8988T (cell line): ENCODE measurements at places on chromosomes 2 and 18.

DNA sequence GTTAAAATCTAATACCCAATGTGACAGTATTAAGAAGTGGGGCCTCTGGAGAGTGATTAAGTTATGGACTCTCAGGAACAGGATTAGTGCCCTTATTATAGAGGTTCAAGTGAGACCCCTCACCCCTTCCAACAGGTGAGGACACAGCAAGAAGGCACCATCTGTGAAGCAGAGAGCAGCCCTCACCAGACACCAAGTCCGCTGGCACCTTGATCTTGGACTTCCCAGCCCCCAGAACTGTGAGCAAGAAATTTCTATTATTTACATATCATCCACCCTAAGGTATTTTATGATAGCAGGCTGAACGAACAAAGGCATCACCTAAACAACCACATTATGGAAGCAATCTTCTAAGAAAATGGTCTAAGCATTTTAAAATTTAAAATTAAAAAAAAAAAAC, 59.0 kb downstream of the HDAC4 start:
- DNase-seq, result no peak

- DNase-seq, result no peak
Observed at GRCh38 chr2:136131484-136131960, 13.6 kb upstream of the CXCR4 start.

GRCh38 chr2:97966545-97967215, 29.1 kb downstream of the TMEM131 start:
- no peak for DNase-seq

DNA sequence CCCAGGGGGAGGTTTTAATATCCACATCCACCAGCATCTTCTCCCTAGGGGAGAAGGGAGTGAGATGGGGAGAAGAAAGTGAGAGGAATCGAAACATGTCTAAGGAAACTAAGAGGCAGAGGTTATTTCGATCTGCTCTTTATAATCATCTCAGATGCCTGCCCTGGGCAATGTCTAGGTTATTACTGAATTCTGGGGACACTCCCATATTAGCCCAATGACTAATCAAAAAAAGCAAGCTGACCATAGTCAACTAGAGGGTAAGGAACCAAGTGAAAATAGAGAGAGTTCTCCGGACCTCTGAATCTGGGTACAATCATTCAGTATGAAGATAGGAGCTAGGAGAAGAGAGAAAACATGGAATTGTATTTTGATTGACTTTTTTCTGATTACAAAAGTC, 56.7 kb upstream of the EML4 start:
- DNase-seq, result no peak

GRCh38 chr18:80196528-80197320, 50.6 kb downstream of the PARD6G start:
- no peak for DNase-seq

DNA sequence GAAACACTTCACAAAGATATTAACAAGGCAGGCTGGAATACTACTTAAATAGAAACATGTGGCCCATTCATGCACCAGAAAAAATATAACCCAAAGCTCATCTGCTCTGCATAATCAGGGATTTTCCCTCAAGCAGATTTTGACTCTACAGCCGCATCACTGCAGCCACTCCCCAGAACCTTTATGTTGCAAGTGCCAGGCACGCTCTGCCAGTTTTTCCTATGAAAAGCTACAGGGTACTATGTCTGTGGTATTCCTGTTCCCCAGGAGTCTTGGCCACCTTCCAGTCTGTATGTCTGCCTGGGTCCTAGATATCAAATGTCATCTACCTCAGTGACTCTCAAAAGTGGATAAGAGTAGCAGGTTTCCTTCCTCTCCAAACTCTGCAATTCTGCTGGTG, 3.8 kb downstream of the COA5 start:
- DNase-seq, result no peak

- no peak for DNase-seq
Observed at GRCh38 chr2:149488706-149489440, 98.7 kb downstream of the MMADHC start.

GRCh38 chr2:40488927-40489677, 37.2 kb upstream of the SLC8A1 start:
- no peak for DNase-seq

DNA sequence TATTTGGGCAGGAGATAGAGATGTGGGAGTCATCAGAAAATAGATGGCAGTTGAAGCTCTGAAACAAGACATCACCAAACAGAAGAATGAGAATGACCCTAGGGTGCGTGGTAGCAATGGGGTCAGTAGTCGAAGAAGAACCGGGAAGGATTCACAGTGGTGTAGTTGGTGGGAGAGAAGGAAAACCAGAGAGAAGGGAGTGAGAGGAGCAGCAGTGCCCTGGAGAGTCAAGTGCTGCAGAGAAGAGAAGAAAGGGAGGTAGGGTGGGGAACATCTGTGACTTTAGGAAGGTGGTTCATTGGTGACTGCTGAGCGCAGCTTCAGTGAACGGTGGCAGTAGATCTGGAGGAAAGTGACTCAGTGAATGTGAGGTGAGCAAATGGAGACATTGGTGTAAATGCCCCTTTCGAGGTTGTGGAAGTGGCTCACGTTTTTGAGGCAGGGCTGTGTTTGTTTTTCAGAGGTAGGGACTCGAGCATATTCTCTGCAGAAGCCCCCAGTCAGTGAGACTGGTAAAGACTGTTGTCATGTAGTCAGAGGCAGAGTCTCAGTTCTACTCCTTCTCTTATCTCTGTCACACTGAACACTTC, 36.4 kb downstream of the CDC42EP3 start:
- no peak for DNase-seq

DNA sequence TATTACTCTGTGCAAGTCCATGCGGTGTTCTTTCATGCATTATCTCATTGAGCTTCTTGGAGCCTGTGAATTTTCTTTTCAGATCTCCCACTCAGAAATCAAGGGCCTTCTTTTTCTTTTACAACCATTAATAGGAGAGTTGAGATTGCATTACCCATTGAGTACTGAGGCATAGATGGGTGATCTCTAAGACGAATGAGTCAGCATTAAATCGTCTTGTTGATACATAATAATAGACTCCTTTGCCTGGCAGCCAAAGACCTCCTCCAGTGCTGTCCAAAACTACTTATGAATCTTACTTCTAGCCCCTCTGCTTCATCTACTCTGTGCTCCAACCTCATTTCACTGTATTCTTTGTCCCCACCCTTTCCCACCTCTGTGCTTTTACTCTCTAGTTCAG, 180.5 kb downstream of the AGPS start:
- no peak for DNase-seq

DNA sequence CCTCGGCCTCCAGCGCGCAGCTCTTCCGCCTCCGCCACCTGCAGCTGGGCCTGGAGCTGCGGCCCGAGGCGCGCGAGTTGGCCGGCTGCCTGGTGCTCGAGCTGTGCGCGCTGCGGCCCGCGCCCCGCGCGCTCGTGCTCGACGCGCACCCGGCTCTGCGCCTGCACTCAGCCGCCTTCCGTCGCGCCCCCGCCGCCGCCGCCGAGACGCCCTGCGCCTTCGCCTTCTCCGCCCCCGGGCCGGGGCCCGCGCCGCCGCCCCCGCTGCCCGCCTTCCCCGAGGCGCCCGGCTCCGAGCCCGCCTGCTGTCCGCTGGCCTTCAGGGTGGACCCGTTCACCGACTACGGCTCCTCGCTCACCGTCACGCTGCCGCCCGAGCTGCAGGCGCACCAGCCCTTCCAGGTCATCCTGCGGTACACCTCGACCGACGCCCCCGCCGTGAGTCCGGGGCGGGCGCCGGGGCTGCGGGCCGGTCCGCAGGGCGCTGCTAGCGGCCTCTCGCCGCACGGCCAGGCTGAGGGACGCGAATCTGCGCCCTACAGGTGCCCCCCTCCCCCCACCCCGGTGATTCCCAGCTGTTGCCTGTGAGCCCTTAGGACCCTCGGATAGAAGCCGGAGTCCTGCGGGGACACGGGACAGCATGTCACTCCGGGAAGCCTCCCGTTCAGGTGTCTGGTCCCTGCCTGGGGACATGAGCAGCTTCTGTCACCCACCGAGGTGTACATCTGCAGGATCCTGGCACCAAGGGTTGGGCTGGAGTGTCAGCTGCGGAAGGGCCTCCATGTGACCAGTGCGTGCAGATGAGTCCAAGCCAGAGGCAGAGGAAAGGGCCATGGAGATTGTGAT, 616 bp downstream of the RNPEPL1 start:
- DNase-seq, result no peak

GRCh38 chr18:22608847-22609246, 191.1 kb upstream of the CTAGE1 start:
- no peak for DNase-seq

DNA sequence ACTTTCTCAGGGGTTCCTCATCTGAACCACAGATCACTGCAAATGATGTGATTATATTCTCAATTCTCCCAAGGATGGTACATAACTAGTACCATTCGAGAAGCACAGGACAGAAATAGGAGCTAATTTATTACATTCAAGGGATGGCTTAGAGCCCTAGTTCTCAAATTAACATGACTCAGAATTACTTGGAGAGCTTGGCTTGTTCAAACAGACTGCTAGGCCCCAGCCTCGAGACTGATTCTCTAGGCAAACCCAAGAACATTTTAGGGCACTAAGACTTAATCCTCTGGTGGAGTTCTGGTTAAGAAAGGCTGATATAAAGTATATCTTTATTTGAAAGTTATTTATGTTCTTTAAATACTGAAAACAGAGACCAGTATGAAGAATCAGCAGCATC, 35.8 kb downstream of the HIBCH start:
- DNase-seq, result no peak

DNA sequence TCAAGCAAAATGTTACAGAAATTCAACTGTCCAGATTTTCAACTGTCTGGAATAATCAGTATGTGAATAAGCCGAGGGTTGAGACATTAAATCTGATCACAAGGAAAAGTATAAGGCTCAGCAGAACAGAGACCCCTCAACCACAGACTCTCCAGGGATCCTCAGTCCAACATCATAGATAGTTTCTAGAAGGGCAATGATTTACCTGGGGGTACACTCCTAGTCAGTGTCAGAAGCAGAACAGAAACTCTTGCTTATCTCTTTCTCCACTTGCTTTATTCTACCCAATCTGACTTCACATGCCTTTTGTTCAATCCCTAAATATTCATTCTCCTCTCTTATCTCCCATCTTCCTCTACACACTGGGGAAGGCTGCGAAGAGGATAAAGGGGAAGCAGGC, 36.4 kb downstream of the ICOS start:
- DNase-seq, result no peak

DNA sequence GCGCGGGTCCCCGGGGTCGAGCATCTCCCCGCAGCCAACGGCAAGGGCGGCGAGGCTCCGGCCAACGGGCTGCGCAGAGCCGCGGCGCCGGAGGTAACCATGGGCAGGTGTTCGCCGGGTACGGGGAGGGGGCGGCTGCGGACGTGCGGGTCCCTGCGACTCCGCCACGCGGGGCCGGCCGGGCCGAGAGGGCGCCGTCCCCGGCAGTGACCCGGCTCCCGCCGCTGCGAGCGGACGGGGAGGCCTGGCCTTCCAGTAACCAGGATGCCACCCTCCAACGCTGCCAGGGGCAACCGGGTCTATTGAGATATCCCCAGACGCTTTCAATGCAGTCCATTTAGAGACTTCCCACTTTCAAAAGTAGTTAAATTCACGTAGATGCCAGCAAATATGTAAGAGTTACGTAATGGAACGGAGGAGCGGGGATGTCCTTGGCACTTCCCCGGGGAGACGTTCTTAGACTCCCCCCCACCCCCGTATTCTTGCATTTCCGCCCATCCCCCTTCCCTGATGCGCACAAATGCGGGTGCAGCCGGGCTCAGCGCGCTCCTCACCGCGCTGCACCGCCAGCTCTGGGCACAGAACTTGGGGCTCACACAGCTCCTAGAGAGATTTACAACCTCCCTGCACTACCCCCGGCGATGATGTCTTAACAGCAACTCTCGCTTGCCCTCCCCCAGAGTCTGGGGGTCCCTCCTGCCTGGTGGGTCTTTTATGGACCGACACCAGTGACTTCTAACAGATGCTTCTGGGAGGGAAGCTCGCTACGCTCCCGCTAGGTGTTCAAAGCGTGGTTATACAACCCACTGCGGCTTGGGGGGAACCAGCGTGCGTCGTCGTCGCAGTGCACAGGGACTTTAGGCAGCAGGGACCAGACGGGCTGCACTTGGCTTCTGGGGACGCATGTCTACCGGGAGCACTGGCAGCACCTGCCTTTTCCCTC, 657 bp downstream of the SGPP2 start:
- no peak for DNase-seq

- no peak for DNase-seq
Observed at GRCh38 chr2:139798391-139798790, 1018.2 kb upstream of the NXPH2 start.

GRCh38 chr2:191637182-191638078, 40.5 kb upstream of the NABP1 start:
- no peak for DNase-seq

- no peak for DNase-seq
Observed at GRCh38 chr2:164651361-164651760, 30.1 kb upstream of the GRB14 start.

- no peak for DNase-seq
Observed at GRCh38 chr2:179817181-179817841, 44.1 kb downstream of the ZNF385B start.

DNA sequence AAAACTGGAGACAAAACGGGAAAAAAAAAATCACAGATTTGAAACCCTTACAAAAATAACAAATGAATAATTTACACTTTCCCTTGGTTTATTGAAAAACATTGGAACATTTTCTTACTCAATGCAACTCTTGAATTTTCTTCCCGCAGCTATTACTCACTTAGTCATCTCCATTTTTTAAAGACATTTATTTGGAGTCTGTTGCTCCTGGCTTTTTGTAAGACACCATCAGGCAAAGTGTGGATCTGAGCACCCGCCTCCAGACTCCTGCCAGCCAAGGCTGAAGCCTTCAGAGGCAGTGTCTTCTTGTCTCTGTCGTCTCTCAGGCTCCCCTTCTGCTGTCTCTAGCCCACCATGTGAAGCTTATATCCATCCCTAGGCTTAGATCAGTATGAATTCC, 46.2 kb downstream of the TRIB2 start:
- DNase-seq, result no peak

DNA sequence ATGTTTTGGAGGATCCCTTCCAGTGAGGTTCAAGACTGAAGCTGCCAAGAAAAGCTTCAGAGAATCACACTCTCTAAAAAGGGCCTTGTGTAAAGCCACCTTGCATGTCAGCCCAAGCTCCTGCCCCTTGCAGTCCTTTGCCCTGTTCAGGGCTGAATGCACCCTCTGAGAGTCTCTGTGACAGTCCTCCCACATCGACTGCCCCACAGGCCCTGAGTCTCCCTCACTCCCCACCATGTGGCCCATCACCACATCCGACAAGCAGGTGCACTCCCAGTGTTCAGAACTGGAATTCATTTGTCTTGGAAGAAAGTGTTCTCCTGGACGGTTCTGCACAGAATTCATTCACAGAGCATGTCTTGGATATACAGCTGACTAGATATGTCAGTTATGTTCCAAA, 31.0 kb downstream of the BCL11A start:
- no peak for DNase-seq

DNA sequence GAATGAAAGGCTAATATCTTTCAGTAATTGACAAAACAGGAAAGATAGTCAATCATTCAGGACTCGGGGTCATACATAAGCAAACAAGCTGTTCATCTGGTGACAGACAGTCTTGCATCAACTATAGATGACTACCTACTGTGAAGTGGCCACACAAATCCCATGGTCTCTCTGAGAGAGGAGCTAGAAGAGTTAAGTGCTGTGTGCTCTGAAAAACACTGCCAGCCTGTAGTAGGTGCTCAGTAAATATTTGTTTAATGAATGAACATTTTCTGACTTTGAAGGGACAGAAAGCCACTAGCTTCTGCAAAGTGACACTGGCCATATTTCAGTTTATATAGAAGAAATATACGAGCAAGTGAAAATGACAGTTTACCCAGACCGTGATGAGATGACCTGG, 184.0 kb upstream of the CHAC2 start:
- no peak for DNase-seq
